Naive thymus-derived CD4-positive, alpha-beta T cell (primary cell): ENCODE measurements at places on chromosomes 11 and 22.

DNA sequence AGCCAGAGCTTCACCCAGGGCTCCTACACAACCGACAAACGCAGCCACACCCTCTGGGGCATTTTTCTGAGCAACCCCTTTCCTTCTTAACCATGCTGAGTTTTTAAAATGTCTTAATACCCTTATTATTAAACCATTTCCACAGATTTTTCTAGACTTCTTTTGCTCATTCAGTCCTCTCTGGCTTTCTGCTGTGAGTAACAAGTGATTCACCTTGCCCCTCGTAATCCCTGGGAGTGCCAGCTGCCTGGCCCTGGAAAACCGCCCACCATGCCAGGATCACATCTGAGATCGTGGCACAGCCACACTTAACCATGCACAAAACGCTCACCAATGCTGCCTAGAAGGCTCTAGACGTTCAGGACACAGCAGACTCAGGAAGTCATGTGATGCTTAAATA lies 25.4 kb downstream of the YPEL1 start:
- no peak for DNase-seq

- DNase-seq, result no peak
Observed at GRCh38 chr11:464316-464715, 14.2 kb downstream of the PTDSS2 start.

- DNase-seq, result no peak
Observed at GRCh38 chr22:49576241-49577141, 251.2 kb downstream of the BRD1 start.

- no peak for DNase-seq
Observed at GRCh38 chr11:128299132-128299726, 288.1 kb downstream of the ETS1 start.

- no peak for DNase-seq
Observed at GRCh38 chr22:48837341-48837935, 990.2 kb downstream of the BRD1 start.

DNA sequence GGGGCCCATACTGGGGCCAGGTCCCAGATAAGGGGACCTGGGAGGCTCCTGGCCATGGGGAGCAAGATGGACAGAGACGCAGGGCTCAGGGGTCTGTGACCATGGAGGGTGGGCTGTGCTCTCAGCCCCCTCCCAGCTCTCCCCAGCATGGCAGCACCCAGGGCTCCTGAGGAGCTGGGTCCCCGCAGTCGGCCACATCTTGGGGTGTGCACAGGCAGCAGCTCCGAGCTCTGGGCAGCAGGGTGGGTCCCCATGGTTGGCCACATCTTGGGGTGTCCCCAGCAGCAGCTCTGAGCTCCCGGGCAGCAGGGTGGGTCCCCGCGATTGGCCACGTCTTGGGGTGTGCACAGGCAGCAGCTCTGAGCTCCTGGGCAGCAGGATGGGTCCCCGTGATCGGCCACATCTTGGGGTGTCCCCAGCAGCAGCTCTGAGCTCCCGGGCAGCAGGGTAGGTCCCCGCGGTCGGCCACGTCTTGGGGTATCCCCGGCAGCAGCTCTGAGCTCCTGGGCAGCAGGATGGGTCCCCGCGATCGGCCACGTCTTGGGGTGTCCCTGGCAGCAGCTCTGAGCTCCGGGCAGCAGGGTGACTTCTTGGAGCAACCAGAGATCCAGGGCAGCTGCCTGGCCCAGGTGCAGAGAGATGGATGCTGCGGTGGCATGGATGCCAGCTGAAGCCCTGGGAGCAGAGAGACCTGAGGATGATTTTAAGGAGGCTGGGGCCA lies 18.3 kb upstream of the MUC5B start:
- DNase-seq, result no peak

DNA sequence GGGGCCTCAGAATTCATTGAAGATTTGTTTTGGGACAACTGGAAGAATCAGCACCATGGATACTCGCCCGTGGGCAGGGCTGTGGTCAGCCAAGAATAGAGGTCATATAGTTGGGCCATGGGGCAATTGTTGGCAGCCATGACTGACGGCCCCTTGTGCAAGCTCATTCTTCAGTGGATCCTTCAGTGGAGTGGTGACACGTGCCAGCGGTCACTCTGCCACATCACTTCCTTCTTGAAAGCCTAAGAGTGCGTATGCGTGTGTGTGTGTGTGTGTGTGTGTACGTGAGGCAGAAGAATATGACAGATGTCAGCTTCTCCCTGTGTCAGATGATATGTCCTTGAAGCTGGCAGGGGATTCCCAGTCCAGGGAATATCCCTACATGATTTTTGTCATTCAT lies 1.8 kb upstream of the IL18BP start:
- no peak for DNase-seq

DNA sequence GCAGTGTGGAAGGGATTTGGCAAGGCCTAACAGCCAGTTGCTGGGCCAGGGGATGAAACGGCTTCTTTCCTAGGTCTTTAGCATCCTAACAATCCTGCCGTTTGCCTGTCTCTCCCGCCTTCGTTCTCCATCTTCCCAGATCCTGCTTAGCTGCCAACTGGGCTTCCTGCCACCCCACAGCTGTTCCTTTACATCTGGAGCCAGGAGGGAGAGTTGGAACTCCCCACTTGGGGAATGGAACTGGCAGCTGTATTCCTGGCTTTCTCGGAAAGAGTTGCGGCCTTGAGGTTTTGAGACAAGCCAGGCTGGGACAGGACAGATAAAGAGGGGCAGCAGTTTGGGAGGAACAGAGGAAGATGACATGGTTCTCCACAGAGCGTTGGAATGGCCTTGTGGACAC lies 59.6 kb downstream of the ST3GAL4 start:
- no peak for DNase-seq

DNA sequence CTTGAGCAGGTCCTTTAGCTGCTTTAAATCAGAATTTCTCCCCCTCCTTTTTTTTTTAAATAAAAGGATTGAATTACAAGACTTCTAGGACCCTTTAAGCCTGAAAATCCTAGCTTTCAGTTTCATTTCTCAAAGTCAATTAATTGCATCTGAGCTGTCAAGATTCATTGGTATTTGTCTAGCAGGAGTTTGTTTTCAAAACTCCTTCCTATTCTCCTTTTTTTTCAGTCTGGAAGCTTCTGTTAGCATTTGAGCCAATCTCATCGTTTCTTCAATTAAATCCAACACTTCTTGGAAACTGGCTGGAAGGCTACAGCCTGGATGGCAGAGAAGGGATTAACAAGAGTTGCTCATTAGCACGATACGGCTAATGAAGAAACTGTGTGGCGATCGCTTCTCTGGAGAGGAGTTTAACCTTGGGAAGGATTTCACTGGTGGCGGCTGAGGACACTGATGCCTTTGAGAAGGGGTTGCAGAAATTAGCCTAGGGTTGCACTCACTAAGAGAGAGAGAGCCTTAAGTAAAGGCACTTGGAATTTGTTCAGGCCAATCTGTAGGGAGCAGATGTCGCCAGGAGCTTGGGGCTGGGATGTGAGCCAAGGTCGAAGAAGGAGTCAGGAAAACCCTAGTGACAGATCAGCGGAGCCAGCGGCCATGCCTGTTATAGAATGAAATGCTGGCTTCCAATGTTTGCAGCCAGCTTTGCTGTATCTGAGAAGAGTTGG lies 43.8 kb upstream of the API5 start:
- DNase-seq, result no peak

DNA sequence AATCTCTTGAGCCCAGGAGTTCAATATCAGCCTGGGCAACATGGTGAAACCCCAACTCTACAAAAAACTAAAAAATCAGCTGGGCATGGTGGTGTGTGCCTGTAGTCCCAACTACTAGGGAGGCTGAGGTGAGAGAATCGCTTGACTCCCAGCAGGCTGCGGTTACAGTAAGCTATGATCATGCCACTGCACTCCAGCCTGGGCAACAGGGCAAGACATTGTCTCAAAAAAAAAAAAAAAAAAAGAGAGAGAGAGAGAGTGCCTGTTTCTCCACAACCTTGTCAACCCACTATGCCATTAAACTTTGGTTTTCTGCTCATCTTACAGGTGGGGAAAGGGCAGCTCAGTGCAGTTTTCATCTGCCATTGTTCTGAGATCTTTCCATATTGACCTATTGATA lies 5.1 kb downstream of the FOLR3 start:
- no peak for DNase-seq

DNA sequence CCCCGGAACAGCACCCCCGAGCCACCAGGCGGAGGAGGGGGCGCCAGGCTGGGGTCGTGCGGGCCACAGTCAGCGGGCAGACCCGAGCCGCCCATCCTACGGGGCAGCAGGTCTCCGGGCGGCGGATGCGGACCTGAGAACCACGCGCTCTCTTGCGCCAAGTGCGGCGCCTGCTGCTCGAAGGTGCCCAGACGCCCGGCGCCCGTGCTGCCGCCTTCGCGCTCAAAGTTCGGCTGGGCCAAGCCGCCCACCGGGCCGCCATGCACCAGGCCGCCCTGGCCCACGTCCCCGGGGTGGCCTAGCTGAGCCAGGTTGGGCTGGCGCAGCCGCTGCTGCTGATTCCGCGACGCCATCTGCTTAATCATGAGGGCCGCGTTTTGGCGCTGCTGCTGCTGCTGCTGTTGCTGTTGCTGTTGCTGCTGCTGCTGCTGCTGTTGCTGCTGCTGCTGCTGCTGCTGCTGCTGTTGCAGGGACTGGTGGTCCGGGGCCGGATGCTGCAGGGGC lies 3.0 kb downstream of the MN1 start:
- DNase-seq, result no peak

DNA sequence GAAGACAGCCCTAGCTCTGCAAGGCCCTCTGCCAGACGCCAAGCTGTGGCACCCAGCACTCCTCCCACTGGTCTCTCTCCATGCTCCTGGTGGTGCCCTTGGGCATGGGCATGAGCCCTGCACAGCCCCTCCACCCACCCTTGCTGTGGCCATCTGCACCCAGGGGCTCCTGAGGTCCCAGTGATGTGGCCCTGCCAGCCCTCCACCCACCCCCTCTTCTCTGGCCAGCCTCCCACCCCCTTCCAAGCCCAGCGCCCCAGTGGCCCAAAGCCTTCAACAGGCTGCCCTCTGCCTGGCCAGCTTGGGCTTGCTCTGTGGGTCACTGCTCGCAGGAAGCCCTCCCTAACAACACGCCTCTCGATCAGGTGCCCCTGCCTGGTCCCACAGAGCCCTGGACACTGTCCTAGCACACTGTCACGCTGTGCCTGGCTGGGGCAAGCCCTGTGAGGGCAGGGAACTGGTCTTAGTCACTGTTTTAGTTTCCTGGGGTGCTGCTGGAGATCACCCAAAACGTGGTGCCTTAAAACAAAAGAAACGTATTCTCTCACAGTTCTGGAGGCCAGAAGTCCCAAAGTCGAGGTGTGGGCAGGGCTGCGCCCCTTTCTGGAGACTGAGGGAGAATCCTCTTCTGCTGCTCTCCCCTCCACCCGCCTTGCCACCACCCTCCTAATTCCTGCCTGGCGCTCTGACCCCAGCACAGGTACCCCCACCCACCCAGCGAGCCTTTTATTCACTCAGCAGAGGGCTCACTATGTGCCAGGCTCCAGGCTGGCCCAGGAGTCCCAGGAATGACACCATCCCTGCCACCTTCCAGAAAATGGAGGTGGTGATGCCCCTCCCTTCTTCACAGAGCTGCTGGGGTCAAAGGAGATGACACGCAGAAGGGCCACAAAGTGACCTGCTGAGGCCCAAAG lies 14.7 kb downstream of the SULT4A1 start:
- no peak for DNase-seq

DNA sequence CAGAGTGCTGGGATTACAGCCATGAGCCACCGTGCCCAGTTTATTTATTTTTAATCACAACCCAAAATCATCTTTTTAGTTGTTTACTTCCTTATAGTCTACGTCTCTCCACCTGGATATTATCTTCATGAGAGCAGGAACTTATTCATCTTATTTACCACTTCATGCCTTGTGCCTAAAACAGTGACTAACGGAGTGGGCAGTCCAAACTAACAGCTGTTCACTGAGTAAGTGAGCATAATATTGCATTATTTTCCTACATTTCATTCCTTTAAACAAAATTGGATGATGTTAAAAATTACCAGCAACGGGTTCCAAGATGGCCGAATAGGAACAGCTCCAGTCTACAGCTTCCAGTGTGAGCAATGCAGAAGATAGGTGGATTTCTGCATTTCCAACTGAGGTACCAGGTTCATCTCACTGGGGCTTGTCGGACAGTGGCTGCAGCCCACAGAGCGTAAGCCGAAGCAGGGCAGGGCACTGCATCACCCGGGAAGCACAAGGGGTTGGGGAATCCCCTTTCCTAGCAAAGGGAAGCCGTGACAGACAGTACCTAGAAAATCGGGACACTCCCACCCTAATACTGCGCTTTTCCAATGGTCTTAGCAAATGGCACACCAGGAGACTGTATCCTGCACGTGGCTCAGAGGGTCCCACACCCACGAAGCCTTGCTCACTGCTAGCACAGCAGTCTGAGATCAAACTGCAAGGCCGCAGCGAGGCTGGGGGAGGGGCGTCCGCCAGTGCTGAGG lies 14.1 kb downstream of the TMEM123 start:
- no peak for DNase-seq

- no peak for DNase-seq
Observed at GRCh38 chr11:57432149-57432561, 5.2 kb upstream of the SLC43A3 start.

- DNase-seq, result no peak
Observed at GRCh38 chr11:46944356-46945075, 8.0 kb downstream of the CSTPP1 start.

DNA sequence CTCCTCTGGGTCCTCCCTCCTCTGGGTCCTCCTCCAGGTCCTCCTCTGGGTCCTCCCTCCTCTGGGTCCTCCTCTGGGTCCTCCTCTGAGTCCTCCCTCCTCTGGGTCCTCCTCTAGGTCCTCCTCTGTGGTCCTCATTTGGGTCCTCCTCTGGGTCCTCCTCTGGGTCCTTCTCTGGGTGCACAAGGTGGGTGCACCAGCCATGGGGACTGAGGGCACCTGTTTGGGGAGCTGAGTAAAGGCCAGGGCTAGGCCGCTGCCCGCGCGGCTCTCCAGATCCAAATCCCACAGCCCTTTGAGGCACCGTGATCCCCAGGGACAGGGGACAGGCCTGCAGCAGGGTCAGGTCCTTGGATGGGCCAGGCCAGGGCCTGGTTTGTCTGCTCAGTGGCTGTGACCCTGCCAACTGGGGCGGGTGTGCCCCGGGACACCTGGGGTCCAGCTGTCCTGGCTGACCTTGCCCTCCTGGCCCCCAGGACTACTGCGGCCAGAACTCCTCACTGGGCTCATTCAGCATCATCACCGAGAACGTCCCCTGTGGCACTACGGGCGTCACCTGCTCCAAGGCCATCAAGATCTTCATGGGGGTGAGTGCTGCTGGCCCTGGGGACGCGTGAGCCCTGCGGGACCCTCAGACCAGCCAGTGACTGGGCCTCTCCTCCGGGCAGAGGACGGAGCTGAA lies 12.7 kb downstream of the MUC2 start:
- no peak for DNase-seq

- no peak for DNase-seq
Observed at GRCh38 chr11:123298488-123299447, 103.7 kb upstream of the CLMP start.
